ENCODE measurements at places on chromosomes 5 and 9.

DNA sequence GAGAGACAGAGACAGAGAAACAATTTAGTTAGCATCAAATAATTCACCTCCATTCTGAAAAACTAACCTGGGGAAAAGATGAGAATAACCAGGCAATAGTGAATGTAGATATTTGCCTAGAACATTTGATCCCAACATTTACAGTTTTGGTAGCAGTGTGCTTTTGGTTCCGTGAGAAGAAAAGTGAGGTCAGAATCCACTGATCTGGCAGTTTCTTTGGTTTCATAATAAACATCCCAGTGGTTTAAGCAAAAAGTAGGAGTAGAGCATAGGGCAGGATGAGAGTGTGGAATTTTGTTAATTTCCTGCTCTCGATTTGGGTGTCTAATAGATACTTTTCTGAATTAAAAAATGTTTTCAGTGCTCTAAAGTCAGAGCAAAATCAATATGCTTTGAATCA lies 887.0 kb downstream of the NR2F1-AS1 start:
- no peak for DNase-seq

GRCh38 chr5:132344775-132345514 lies 24.6 kb upstream of the SLC22A5 start:
- DNase-seq = no peak

- DNase-seq = no peak
Measured at GRCh38 chr5:63916786-63917185, 45.5 kb downstream of the HTR1A start.

DNA sequence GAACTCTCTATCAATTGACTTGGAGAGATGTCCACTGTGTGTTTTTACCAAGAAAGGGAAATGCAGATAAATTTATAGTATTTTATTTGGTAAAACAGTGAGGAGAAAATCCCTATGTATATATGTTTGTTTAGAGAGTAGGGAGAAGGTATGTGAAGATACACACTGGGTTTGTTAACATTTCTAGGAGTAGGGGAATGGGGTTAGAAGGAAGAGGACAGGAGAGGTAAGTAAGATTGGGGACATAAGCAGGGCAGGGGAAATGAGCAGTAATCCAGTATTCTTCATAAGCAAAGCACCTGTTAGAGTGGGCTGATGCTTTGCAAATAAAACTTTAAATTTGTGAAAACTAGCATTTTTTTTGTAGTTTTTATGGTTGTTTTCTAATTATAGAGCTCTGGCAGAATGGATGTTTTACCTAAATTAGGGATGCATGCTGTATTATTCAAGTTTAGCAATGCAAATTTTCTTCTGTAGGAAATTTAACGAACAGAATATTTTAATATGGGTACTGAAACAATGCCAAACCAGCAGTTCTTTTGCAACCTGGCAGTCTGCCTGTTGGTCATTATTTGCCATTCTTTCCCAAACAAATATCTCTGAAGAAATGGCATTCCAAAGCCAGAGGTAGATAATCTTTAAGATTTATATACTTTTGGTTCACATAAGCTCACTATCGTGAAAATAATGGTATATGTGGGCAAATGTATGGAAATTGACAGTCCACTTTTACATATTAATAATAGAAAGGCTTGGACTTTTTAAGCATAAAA lies 19.4 kb upstream of the DCP2 start:
- DNase-seq = no peak

DNA sequence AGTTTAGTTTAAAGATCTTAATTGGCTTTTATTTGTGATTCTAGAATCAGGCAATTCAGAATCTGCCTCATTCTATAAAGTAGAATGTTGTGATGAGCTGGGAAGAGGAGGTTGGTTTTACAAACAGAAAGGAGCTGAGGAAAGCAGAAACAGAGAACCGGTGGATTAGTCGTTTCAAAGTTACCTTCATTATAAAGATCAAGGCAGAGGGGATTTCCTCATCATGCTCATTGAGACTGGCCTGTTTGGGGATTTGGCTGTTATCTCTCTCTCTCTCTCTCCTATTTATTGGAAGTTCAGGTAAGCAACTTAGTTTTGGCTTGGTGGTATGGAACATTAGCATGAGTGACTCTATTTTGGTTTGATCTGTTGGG lies 134.0 kb downstream of the GCNT1 start:
- DNase-seq = no peak

DNA sequence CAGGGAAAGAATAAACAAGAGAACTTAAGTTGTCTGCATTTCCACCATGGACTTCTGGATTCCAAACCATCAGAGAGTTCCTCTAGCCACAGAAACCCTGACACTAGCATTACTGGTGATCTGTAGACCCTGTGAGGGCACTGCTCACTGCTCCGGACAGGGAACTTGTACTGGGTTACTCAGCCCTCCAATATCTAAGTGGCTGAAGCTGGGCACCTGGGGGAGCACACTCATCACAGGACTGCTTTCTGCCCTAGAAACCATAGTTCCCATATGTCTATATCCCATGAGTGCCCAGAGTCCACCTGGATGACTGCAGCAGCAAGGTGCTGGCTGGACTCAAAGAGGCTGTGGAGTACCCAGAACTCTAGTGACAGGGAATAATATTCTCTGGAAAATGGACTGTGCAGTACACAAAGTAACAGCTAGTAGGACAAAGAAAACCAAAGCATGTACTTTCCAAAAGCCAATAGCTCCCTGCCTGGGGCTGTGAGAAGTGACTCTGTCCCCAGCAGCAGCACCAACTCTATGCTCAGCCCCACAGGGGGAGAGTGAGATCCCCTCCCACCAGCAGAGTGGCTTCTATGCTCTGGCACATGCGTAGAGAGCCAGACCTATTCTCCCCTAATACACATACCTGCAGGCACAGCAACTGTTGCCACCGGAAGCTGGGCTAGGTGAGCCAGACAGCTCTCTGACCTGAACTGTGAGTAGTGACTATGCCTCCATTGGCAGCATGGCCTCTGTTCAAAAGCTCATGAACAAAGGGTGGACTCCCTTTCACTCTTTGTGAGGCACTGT lies 472.9 kb upstream of the FTMT start:
- no peak for DNase-seq

DNA sequence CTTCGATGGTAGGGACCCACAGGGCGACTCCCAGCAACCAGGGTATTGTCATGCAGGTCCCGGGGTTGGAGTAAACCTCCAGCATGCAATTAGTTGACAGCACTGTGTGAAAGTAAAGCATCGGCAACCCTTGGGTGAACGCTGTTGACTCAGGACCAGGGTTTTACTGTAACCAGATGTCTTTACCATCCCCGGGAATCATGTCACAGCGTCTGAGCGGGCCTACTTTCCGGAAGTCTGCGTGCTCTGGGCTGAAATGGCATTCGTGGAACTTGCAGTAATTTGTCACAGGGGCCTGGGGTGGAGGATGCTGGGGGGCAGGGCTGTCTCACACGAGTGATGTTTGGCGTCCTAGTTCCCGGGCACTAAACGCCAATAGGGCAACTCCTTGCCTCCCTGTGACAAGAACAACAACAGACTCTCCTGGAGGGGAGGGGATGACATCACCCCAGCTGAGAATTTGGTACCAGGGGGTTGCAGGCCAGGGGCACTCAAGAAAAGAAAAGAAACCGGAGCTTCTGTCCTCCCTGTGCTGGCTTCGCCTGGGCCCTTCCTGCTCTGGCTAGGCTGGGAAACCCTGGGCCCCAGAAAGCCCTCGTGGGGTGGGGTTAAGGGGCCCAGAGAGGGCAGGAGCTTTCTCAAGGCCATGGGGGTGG lies 10.1 kb upstream of the UBAC1 start:
- no peak for DNase-seq

GRCh38 chr5:66669862-66670195 lies 73.6 kb downstream of the MAST4 start:
- no peak for DNase-seq

DNA sequence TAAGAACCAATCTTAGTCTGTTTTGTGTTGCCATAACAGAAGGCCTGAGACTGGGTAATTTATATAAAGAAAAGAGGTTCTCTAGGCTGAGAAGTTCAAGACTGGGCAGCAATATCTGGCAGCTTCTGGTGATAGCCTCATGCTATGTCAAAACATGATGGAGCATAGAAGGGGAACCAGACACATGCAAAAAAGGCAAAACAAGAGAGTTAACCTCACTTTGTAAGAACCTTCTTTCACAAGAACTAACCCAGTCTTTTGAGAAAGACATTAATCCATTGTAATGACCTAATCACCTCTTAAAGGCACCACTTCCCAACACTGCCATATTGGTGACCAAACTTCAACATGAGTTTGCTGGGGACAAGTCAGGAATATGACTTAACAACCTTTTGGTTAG lies 37.3 kb downstream of the FSD1L start:
- DNase-seq = no peak

DNA sequence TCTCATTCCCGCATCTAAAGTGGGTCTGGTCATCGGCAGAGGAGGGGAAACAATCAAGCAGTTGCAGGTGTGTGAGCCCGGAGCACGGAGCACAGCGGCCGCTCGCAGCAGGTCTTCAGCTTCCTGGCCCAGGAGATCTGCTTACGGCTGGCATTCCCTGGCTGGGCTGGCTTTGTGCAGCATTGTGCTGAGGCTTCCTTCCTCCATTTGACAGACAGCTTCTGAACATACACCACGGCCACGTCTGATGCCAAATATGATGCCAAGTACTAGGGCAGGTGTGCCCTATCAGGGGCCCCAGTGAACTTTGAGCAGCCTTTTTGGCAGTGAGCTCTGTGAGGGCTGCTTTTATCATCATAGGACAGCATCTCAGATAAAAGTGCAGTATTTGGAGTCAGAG lies 37.1 kb downstream of the FUBP3 start:
- no peak for DNase-seq

GRCh38 chr5:106121972-106122605 lies 1548.6 kb downstream of the EFNA5 start:
- DNase-seq = no peak

GRCh38 chr5:94545870-94546625 lies 72.4 kb downstream of the KIAA0825 start:
- DNase-seq = no peak

DNA sequence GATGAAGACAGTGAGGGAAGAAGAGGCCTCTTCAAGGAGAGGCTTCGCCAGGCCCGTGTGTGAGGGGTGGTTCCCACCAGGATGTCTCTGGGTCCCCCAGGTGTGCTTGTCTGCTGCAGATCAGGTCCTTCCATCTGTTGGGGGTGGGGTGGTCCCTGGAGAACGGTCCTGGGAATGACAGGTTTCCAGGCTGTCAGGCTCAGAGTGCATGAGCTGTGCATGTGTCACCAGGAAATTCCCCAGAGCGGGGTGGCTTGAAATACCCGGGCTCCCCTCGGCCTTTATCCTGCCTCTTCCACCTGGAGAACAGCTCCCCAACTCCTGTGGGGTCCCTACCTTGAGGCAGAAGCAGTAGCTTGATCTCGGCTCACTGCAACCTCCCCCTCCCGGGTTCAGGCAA lies 118.8 kb downstream of the GAPVD1 start:
- no peak for DNase-seq

GRCh38 chr5:32027093-32027716 lies 146.9 kb downstream of the GOLPH3 start:
- no peak for DNase-seq

- no peak for DNase-seq
Measured at GRCh38 chr5:55540024-55540423, 5.3 kb upstream of the PLPP1 start.

DNA sequence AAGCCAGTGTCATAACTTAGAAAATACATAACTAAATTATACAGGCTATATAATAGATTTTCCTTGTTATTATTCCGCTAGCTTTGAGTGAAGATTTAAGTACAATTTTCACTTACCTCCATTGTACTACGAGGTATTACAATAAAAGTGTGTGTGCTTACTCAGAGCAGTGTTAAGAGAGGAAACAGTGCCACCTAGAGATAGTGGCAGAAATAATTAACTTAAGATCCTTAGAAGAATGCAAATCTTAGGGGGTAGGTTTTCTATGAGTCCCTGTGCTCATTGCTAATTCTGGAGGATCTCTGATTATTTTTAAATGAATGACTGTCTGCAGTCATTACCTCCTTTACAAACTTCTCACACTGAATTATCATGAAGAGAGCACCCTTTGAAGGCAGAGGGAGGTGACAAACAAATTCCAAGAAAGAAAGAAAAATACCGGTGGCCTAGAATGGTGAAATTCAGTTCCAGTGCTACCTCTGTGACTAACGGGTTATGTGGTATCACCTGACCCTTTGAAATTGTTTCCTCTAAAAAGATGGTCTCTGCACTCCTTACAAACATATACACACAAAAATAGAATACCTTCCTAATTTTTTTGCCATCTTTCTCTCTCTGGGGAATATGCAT lies 379.8 kb downstream of the TRIM36 start:
- DNase-seq = no peak

DNA sequence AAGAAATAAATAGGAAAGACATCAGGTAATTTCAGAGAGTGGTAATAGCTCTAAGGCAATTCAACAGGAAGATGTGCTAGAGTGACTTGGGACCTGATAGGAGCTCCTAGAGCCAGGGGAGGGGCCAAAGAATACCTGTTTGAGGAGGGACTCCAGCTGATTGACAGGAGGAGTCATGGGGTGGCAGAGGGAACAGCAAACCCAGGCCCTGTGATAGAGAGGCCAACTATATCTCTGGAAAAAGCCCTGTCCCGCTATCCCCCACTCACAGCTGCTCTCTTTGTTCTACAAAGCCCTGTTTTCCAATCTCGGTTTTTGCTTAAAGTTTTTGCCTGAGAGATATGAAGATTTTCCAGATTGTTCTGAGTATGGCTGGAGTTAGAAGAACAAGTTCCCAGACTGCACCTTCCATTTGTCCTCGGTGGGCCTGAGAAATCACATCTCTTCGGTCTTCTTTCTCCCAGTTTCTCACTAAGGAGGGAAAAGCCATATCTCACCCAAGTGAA lies 9.0 kb upstream of the NSD1 start:
- no peak for DNase-seq

DNA sequence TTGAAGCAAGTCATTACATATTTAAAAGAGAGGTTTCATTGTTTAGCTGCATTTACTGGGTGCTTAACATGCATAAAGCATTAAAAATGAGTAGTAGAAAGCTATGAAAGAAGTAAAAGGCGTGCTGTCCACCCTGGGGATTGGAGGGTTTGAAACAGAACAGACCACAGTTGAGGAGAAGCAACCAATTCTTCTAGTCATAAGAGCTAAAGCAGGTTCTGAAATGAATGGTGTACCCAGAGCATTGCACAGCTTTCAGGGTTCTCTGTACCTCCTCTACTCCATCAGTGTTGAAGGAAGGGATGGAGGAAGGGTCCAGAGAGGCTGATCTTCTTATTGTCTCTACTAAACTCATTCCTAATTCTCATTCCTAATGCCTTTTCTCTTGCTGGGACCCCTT lies 68.9 kb downstream of the SH3RF2 start:
- no peak for DNase-seq

DNA sequence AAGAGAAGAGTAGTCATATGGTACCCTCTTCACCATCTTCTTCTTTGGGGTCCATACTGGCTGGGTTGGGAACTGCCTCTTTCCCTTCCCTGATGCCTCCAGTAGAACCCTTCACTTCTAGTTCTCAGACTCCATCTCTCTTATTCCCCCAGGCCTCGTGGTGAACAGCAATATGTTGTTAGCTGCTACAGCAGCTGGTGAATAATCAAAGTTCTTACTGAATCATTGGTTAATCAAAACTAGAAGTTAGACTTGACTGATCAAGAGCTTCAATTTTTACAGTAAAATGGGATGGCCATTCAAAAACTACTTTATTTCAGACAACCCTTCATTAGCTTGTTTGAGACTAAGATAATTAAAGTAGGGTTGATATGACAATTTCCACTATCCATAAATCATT lies 190.9 kb upstream of the GNA14 start:
- DNase-seq = no peak

GRCh38 chr5:446883-447263 lies 3.9 kb downstream of the EXOC3 start:
- DNase-seq = no peak
